ENCODE measurements at places on chromosomes 4 and X. TPM values are rescaled to one million over a fixed set of nuclear protein-coding genes. Genes with fewer than 3 reads are reported as not detected.

Gene TACR3
- not detected for total RNA-seq

Gene TCEAL9
- total RNA-seq: 96.4 TPM

Gene PDK3
- 9.0 TPM for total RNA-seq

Gene VCX
- not detected for total RNA-seq

DNA sequence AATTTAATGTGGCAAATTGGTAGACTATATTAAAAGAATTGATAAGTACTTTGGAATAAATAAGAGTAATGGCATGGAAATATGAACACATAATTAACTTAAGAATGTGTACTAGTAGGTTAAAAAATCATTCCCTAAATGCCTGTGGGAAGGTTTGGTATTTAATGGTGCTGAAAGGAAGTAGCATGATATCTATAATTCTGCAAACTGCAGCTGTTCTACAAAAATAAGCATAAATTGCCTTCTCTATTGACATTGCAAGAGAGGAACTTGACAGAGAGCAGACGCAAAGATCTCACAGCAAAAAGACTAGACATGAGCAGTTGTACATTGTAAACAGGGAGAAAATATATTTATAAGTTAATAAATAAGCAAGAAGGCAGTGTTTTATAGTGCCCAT lies 752.5 kb upstream of the PCDH10 start:
- no peak for DNase-seq

DNA sequence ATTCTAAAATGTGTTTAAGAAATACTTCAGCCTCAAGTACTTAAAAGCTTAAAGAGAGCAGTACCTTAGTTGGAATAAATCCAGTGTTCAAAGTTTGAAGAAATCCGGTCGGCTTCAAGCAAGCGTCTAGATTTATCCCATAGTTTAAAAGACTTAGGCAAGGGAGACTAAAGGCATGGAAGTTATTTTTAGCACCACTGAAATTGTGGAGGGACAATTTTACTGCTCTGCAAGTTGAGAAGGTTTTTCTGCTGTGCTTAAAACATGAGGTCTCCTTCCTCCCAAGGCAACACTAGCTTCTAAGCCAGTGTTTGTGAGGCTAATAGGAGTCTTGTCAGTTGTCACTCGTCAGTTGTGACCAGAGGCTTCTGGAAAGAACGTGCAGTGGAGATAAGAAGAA lies 183.5 kb downstream of the MSL3 start:
- DNase-seq: no peak

GRCh38 chrX:73647632-73648322 lies 84.8 kb downstream of the CHIC1 start:
- no peak for DNase-seq

- DNase-seq: peak; percentile 47
Measured at GRCh38 chr4:47209833-47210232, 178.5 kb downstream of the GABRB1 start.

GRCh38 chr4:32560306-32560705 lies 1840.1 kb downstream of the PCDH7 start:
- DNase-seq: no peak

GRCh38 chr4:176751061-176751460 lies 41.7 kb downstream of the VEGFC start:
- DNase-seq: no peak

DNA sequence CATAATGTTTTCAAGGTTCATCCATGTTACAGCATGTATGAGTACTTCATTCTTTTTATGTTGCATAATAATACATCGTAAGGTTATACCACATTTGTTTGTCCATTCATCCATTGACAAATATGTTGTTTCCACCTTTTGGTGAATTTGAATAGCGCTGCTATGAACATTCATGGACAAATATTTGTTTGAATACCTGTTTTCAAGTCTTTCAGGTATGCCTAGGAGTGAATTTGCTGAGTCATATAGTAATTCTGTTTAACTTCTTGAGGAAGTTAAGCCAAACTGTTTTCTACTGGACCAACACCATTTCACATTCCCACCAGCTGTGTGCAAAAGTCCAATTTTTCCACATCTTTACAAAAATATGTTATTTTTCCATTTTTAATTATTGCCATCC lies 31.5 kb downstream of the IRS4 start:
- no peak for DNase-seq

DNA sequence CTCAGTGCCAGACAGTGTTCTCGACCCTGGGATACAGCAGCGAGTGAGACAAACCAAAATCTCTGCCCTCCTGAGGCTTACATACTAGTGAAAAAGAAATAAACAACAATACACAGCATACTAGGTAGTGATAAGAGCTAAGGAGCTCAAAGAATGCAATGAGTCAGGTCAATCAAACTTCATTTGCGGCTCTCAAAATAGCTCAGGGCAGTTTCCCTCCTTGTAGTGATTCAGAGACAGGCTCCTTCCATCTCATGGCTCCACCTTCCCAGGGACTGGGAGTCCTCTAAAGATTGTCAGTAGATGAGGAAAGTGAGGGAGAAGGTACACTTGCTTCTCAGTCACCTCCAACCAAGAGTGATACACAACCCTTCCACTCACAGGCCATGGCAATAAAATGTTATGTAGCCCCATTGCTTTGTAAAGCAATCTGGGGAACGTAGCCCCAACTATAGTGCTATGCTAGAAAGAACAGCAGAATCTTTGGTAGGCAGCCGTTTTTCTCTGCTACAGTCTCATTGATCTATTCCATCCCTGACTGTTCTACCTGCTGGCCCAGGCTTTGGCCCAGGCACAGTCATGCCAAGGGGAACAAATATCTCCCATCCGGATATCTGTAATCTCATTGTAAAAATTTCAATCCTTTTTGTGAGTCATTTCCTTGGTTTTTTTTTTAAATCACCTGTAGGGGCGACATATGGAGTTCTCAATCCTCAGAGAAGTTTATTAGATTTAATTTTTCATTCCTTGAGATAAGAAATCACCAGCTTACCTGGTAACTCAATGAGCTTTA lies 183.1 kb upstream of the S100G start:
- no peak for DNase-seq

DNA sequence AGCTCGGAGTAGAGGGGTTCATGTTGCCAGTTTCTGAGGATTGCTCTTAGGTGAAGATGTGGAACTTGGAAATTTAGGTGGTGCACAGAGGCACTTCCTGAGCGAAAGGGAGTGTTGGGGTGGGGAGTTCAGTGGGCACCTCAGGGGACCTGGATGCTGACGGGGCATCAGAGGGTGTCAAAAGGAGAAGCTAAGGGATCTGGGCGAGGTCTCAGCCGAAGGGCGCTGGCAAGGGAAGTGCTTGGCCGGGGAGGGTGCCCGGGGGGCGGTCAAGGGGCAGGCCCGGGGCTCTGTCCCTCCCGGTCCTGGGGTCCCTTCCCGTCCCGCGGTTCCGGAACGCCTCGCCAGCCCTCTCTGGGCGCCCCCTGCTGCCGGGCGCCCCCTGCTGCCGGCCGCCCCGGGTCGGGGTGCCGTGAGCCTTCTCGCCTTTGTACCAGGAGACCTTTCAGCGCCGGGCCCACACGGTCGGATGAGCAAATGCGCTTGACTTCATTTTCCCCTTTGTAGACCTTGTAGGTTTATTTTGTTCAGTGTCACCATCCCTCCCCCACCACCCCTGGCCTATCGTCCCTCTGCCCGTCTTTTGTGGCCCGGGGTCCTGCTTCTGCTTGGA lies 3.0 kb upstream of the PHOX2B start:
- DNase-seq: peak; percentile 62

GRCh38 chr4:27148211-27148895 lies 287.7 kb downstream of the STIM2 start:
- DNase-seq: no peak

- no peak for DNase-seq
Measured at GRCh38 chrX:7145454-7145853, 2.1 kb upstream of the STS start.

DNA sequence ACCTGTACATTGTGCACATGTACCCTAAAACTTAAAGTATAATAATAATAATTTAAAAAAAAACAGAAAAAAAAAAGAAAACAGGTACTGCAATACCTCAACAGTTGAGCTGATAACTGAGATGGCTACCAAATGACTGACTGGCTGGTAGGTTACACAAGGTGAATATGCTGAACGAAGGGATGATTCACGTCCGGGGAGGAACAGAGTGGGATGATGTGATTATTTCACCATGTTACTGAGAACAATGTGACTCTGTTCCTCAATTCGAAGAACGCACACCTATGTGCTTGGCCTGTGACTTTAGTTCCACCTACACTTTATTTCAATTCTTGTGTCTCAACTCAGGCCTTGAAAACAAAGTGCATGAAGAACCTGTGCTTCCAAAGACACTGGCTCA lies 111.7 kb downstream of the CXXC4 start:
- no peak for DNase-seq

GRCh38 chr4:47312170-47312569 lies 151.3 kb downstream of the COMMD8 start:
- no peak for DNase-seq

DNA sequence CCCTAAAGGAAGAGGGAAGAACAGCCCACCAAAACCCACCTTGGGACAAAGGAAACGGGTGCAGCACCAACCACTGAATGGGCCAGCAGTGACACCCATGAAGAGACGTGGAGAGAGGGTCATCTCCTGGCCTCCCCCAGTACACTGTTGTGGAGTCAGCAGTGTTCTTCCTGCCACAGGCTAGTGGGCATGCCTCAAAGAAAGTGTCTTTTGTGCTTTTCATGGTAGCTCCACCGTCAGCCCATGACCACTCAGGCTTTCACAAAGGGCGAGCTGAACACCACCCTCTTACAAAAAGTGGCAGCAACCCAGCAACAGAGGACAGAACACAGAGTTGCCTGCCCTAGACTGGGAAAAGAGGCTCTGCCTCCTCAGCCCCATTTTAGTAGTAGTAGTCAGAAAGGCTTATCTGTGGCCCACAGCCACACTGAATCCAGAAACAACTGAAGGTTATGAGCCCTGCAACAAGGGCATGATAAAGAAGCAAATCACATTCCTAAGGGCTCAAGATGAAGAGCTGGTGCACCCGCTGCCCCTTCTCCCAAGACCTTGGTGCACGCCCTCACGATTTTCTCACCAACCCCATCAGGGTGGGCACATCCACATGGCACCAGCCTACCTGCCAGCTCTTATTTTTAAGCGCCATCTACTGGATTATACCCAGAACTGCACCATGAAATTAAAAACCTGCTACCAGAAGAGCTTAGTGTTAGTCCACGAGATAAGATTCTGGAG lies 53.1 kb downstream of the RAB28 start:
- no peak for DNase-seq

All from osteoblast (primary cell).